ENCODE measurements at places on chromosomes 1 and 21.

DNA sequence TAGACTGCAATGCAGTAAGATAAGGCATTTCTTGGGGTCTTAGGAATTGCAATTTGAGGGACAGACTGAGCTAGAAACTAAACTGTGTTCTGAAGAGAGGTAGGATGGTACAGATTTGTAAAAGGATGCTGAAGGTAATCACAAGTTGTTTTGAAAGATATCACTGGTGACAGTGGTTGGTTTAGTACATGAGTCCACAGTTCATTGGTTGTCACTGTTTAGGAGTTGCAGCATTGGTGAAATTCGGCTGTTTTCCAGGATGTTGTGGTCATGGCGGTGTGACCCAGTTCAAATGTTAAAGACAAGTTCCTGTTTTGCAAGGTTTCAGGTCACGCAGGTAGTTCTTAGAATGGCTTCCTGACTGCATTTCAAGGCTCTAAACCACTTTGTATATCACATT, 292.8 kb upstream of the B3GALT2 start:
- DNase-seq: peak; percentile 63

DNA sequence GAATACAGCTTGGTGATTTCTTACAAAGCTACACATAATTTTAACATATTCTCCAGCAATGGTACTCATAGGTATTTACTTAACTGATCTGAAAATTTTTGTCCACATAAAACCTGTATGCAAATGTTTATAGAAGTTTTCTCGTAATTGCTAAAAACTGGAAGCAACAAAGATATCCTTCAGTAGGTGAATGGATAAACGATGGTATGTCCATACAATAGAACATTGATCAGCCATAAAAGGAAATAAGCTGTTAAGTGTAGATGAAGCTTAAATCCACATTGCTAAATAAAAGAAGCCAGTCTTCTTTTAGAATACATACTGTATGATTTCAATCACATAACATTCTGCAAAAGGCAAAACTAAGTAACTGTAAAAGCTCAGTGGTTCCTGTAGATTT, 224.8 kb upstream of the DPYD start:
- DNase-seq: no peak

- DNase-seq: no peak
These were observed 626.6 kb downstream of the KCNT2 start for GRCh38 chr1:195981448-195982139.

DNA sequence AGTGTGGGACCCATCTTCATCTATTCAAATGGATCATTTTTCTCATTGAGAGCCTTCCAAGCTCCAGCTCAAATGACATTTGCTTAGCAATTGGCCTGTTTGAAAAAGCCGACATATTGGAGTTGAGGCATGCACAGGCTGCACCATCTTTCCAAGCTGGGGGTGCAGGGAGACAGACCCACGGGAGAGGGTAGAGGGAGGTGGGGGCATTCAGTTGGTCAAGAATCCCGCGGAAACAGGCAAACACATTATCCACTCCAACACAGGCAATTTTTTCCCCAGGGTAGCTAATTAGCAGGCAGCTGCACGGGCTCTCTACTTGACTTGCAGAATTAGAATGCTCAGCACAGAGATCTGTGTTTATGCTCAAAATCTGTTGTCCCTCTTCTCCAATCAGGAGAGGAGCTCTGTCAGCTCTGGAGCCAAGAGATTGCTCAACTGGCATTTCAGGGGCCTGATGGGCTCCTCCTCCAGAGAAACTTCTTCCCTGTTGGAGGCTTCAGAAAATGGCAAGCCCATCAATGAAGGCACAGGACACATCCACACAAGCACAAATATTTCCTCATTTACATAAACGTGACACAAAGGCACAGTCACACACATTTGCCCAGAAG, 267.8 kb downstream of the FOXD2 start:
- no peak for DNase-seq

DNA sequence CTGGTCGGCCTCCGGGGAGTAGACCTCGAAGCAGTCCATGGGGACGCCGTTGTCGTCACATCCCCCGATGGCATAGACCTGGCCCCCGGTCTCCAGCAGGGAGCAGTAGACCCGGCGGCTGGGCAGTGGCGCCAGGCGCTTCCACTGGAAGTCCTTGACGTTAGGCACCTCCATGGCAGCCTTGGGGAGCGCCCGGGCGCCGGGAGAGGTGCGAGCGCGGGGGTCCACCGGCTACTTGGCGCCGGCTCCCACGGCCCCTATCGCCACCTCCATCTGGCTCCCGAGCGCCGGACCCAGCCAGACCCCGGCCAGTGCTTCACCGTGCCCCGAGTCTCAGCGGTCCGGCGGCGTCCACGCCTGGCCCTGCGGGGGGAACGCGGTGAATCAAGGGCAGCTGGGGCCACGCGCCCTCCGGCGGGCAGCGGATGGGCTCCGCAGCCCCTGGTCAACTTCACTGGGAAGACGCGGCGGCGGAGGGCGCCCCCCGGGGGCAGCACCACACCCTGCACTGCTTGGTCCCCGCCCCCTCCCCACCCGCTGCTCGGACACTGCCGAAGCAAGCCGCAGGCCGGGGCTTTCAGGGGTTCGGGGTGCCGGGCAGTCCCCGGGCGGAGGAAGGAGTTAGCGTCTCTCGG, 13.2 kb downstream of the KLHDC8A start:
- no peak for DNase-seq

DNA sequence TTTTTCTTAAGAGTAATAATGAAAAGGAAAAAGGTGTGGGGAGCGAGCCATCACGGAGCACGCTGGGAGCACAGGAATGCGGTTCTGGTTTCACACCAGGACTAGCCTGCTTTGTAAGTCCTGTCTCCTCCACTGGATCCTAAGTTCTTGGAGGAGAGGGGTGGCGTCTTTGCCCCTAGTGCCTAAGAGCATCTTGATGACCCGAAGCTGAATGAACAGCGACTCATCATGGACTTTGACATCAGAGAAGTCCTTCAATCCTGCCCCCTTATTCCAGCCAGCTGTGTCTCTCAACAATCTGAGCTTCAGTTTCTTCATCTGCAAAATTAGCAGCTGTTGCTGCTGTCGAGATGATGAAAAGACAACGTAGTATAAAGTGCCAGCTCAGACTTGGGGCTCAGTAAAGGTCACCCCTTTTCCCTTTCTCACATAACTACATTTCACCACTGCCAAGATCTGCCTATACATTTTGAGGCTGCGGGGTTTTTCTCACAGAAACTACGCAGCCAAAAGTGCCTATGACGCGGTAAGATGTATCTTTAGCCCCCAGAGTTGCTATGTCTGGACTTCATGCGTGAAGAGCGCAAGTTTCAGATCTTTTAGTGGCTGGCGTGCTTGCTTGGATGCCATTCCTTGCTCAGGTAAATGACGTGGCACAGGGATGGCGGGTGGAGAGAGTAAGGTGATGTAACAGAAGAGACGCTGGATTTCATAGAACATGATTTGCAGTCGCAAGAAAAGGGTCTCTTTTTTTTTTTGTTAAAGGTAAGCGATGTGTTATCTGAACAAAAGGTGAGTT, 4.9 kb upstream of the PRDM2 start:
- no peak for DNase-seq

DNA sequence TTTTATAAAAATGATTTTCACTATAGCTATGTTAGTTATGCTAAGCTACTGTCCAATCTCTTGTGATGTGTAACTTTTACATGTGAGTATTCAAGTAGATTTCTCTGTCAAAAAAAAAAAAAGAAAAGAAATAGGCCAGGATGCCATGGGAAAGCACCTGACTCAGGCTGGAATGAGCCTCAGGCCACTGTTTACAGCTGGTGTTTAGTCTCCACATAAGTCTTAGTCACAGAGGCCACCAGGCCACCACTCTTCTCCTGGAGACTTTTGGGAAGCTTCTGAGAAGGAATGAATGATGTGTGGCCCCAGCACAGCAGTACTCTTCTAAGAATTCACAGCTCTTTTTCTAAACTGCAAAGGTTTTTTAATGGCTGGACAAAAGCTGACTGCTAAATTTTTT, 48.9 kb downstream of the CHML start:
- no peak for DNase-seq

DNA sequence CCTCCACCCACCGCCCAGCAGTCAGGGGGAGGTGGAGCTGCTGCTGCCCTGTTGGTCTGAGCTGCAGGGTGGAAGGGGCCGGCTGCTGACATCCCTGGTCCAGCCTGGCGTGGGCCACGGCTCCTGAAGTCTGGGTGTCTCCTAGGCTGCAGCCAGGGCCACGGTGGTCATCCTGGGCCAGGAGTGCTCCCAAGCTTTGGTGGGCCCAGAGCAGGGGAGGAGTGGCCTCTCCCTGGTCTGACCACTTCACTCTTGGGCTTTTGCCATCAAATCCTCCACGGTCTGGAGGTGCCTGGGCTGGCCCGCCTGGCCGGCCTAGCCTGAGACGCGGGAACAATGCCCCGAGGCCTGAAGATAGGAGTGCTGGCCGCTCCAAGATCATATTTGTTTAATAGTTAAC, 5.8 kb downstream of the PRDM16 start:
- DNase-seq: no peak

Measured in stimulated activated CD4-positive, alpha-beta T cell treated with anti-CD3 and anti-CD28 coated beads, Interleukin-4, amount 100 ng/mL, for 24 hours (primary cell).